ENCODE measurements at places on chromosomes 6 and 20. TPM values are rescaled to one million over a fixed set of nuclear protein-coding genes. Genes with fewer than 3 reads are reported as not detected.

Gene RPL10A
- total RNA-seq, result 1,536 TPM

Gene IFT52
- total RNA-seq, result 31.0 TPM

Gene NCOA3
- total RNA-seq, result 46.8 TPM

Gene SLC32A1
- total RNA-seq, result not detected

Gene MYLK4
- 0.15 TPM for total RNA-seq

Gene ULBP3
- 3.4 TPM for total RNA-seq

Gene WFDC5
- total RNA-seq, result not detected

Gene LY6G6C
- total RNA-seq, result 0.42 TPM

Gene OR2J3
- not detected for total RNA-seq

Gene PGC
- not detected for total RNA-seq
